ENCODE measurements at places on chromosomes 6 and 20.
A peak's percentile ranks its signal among the peaks of the same experiment; 100 is the strongest.

DNA sequence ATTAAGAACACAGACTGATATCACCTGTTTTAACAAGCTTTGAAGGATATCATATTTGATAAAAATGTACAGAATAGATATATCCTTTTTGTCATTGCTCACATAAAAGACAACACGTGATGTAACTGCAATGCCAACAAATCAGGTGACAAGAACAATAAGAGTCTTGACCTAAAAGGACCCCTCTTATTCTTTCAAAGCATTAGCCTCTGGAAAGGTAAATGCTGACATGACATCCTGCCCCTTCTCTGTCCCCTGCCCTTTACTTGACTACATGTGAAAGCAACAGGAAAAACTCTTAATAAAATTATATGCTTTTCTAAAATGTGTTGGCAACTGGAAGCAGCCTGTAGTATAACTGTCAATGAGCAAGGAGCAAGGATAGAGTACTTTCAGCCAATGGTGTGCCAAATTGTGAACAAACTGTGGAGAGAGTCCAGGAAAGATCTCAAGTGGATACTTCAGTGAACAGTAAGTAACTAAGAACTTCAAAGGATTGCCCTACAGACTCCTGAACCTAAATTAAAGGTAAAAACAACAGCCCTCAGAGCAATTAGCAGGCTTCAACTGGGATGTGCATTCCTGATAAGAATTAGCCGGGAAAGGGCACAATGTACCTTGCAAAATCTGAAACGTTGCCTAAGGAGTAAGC lies 16.3 kb downstream of the PTPRK start:
- no peak for DNase-seq

DNA sequence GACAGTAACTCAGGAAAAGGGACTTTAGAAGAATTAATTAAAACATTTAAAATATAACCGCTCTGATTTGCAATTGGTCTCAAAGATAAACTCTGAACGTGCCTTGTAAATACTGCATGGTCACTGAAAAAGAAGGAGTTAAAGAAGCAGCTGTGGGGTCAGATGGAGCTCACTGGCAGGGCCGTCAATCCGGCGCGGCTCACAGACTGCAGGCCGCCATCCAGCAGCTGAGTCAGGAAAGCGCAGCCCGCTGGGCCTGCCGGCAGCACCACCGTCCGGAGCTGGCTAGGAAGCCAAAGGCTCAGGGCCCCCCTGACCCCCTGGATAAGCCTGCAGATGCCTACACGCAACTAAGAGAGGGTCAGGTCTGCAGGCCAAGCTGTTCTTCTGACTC lies 54.2 kb upstream of the FRMD1 start:
- DNase-seq: no peak

- DNase-seq: no peak
Observed at GRCh38 chr6:30787954-30788353, 43.6 kb upstream of the IER3 start.

DNA sequence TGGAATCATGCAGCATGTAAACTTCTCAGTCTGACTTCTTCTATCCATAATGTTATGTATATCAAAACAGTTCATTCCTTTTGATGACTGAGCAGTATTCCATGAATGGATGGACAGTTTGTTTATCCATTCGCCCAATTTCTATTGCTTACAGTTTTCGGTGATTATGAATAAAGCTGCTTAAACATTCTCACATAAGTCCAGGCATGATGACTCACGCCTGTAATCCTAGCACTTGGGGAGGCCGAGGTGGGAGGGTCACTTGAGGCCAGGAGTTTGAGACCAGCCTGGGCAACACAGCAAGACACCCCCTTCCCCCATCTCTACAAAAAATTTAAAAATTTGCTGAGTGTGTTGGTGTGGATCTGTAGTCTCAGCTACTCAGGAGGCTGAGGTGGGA lies 22.9 kb upstream of the HMGA1 start:
- DNase-seq: no peak

GRCh38 chr6:160832422-160832821 lies 130.4 kb downstream of the PLG start:
- DNase-seq: no peak

DNA sequence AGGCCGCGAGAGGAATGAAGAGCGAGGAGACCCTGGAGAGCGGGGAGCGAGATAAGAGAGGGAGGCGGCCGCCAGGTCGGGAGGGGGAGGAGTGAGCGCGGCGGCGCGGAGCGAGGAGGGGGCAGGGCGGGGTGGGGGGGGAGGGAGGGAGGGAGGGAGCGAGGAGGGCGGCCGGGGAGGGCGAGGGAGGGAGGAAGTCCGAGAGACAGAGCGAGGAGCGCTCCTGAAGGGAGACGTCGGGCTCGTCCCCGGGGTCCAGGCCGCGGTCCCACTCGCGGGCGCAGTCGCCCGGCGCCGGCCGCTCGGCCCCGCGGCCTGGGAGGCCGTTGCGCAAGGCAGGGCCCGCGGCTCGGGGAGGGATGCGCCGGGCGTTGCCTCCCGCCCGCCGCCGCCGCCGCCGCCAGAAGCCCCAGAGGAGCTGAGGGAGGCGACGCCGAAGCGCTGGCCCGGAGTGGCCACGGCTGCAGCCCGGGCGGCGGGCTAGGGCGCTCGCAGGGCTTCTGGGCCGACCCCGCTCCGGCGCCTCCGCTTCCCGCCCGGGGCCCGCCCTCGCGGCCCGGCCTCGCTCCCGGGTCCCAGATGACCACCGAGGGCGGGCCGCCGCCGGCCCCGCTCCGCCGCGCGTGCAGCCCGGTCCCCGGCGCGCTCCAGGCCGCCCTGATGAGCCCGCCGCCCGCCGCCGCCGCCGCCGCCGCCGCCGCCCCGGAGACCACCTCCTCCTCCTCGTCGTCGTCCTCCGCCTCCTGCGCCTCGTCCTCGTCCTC lies at the start of gene FOXF2:
Gene FOXF2, plus strand, starts transcription at position 208 of the 764 bp plus-strand sequence. Its CDS starts 372 bp downstream, at position 580.
- DNase-seq: no peak

GRCh38 chr20:4697189-4697830 lies 24.4 kb upstream of the PRND start:
- no peak for DNase-seq

DNA sequence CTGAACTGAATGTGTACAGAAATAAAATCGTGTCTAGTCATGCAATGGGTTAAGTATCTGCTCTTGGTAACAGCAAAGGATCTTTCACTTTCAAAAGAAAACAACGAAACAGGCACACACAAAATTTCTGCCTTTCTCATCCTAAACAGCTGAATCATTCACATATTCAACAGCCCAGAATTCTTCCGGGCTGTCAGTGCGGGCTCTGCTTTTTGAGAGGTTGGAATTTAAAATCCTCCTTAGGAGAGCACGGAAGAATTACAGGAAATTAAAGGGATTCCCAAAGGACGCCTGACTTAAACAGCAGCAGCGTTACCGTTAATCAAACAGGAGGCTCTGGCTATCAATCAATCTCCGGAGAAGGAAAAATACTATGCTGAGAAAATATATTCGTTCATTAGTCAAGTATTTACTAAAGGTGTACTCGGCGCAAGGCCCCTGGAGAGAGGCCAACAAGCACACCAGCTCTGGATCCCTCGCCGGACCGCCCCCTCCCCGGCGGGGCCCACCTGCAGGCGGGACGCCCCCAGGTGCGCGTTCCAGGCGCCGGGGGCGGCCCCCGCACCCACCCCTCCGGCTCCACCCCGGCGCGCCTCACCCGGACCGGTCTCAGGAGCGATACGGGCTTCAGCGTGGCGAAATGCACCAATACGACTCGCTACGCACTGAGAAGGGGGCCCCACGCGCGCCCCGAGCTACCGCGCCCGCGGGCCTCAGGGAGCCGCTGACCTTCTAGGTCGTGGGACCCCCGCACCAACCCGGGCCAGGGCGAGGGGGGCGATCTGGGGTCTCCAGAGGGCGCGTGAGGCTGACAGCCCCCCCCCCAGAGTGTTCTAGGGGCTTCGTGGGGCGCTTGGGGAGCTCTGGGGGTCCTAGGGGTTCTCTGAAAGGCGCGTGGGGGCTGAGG lies 1.0 kb downstream of the NAPB start:
- DNase-seq: peak; percentile 60

GRCh38 chr6:159679091-159680077 lies 13.7 kb downstream of the SOD2 start:
- DNase-seq: no peak

DNA sequence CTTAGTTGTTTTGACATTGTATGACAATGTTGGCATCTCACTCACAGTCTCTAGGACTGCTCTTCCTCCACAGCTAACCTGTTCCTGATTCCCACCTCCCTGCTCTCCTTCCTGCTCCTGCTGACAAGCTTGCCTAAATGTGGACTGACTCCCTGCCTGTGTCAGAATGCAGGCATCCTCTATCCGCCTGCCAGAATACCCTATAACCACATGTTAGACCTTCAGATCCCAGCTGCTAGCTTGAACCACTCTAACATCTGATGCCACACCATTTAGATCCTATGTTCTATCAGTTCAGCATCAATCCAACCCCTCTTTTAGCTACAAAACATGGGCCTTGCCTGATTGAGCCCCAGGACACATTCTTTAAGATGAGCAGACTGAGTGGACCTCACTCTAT lies 12.2 kb downstream of the FILIP1 start:
- no peak for DNase-seq

DNA sequence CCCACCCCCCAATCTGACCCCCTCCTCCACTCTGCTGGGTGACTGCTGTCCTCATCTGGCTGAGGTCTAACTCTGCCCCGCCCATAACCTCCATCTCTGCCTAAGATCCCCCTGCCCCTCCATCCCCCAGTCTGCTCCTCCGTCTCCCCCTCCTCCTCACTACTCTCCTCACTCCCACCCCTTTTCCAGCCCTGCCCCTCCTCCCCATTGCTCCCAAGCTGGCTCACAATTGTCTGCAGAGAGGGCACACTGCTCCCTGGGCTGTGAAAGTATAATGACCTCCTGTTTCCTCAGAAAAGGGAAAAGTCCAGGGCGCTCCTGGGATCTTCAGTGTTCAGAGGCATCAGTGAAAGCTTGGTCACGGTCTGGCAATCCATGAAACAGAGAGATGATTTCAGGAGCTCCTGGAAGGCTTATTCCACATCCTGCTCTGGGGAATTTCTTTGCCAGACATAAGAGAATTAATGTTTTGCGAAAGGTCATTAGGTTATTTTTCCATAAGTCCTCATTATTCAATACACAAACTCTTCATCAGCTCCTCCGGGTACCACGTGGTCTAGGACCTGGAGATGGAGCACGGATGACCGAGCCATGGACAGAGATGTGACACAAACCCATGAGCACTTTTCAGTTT lies 21.5 kb downstream of the CST5 start:
- no peak for DNase-seq

- DNase-seq: no peak
Observed at GRCh38 chr6:110509617-110510241, 33.3 kb upstream of the SLC22A16 start.

GRCh38 chr6:111761783-111762312 lies 111.4 kb downstream of the FYN start:
- no peak for DNase-seq

DNA sequence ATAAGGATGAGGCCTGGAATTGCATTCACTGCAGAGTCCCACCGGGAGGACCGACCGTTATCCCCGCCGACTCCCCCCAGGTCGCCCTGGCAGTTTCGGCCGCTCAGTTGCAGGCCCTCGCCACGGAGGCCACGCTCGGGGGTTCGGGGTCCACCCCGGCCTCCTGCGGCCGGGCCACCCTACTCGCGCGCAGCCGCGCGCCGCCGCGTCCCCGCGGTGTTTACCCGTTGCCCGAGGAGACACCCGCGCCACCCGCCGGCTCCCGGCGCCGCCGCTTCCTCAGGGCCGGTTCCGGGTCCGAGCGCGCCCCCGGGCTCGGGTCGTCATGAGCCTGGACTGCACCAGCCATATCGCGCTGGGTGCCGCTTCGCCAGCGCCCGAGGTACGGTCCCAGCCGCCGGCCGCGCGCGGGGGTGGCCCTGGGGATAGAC lies at the start of gene CCDC170:
Gene CCDC170, plus strand, starts transcription at position 214 of the 431 bp plus-strand sequence. Its CDS starts 112 bp downstream, at position 326.
- DNase-seq: no peak

- no peak for DNase-seq
Observed at GRCh38 chr6:108180776-108181175, 15.0 kb downstream of the NR2E1 start.
